ENCODE measurements at places on chromosomes 11 and 22.

DNA sequence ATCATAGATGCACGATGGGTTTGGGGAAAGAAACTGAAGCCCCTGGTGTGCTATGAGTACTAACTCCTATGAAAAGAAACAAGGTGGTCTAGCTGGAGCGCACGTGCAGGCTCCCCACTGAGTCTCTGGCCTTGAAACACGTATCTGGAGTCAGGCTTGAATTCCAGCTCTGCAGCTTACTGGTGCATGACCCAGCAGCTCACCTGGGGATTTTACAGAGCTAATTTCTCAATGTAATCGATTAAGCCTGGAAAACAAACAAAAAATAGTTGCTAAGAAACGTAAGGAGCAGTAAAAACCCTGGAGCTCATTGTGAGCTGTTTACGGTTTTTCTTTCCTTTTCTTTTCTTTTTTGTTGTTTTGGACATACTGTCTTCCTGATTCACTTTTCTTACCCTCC lies 12.3 kb downstream of the KCNJ1 start:
- DNase-seq: no peak

GRCh38 chr22:23457380-23457985 lies 122.6 kb downstream of the IGLL1 start:
- DNase-seq: no peak

GRCh38 chr22:41818011-41818410 lies 14.9 kb upstream of the SREBF2 start:
- DNase-seq: no peak

GRCh38 chr11:126514061-126514693 lies 158.7 kb downstream of the ST3GAL4 start:
- no peak for DNase-seq

DNA sequence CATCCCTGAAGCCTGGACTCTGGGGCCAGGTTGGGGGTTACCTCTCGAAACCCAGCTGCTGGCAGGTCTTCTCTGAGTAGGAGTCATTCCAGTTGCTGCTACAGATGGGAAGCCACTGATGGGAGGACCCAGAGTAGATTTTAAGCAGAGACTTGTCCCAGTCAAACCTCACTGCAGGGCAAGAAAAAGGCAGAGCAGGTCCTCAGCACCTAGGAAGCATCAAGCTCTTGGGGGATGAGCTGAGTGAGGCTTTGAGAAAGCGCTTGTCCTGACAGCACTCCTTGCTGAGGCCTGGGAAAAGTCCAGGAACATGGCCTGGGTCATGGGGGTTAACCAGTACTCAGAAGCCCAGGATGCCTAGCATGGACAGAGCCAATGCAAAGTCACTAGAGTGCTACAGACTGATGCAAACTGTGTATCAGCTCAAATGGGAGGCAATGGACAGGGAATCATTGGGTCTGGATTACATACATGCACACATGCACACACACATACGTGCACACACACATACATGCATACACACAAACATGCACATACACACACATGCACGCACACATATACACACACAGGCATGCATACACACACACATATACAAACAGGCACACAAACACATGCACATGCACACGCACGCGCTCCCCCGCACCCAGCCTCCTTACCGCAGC lies 15.3 kb downstream of the TMPRSS13 start:
- no peak for DNase-seq

- no peak for DNase-seq
These were observed 12.3 kb upstream of the IGSF9B start for GRCh38 chr11:133969112-133969511.
